ENCODE measurements at places on chromosomes 12 and 14.

- DNase-seq, result no peak
Measured at GRCh38 chr12:11716794-11717518, 67.5 kb downstream of the ETV6 start.

DNA sequence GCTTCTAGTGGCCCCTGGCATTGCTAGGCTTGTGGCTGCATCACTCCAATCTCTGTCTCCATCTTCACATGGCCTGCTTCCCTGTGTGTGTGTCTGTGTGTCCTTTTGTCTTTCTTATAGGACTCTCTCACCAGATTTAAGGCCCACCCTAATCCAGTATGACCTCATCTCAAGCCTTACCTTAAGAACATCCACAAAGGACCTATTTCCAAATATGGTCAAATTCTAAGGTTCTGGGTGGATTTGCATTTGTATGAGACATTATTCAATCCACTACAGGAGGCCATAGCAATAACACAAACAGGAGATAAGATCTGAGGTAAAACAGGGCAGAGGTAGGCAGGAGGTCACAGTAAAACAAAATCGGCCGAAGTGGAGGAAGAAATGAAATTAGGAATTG lies 375.9 kb downstream of the BTG1 start:
- no peak for DNase-seq

DNA sequence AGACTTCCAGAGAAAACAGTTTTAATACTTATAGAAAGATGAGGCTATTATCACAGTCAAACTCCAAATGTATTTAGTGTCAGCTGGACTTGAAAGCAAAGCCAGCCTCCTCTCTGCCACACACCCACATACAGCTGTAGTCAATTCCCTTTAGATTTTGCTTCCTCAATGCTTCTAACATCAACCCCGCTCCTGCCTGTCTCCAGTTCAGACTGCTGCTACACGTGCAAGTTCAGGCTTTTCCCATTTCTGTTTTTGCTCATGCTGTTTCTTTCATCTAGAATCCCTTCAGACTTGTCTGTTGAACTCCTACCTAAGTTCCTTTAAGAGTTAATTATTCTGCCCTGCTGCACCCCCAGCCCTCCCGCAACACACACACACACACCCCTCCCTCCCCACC lies 380.0 kb downstream of the KCNH5 start:
- DNase-seq, result no peak

DNA sequence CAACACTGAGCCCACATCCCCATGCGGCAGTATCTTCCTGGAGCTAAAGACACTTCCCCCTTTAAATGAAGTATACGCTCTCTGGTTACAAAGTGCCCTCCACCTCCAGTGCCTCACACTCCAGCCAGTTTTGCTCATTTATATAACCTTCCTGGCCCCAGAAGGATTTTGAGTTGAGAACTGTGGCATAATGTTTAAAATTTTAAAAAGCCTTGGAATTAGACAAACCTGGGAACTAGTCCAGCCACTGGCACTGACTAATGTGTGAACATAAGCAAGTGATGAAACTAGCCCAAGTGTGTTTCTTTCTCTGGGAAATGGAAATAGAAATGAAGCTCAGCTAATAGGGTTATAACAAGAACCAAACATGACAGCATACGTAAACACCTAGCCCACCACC lies 723.7 kb upstream of the USP15 start:
- DNase-seq, result no peak

GRCh38 chr12:6764011-6764828 lies 1.9 kb upstream of the PTMS start:
- DNase-seq, result peak; percentile 94

- peak; percentile 74 for DNase-seq
Measured at GRCh38 chr12:117685110-117685926, 283.5 kb downstream of the KSR2 start.

DNA sequence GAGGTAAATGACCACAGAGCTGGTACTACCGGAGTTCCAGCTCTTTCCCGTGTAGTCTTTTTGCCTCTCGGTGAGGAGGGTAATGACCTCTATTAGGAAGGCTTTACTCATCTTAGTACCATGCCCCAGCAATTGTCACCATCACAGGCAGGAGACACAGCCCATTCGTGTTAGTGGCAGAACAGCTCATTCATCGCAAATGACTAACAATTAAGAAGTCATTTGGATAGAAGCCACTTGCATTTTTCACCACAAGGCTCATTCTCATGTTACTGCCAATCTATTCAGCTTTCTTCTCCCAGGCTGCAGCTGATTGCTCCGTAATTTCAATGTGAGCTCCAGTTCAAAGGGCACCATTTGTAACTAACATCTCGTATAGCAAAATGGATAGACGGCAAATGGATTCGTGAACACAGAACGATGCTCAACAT lies 718.8 kb upstream of the TMEM132C start:
- no peak for DNase-seq

DNA sequence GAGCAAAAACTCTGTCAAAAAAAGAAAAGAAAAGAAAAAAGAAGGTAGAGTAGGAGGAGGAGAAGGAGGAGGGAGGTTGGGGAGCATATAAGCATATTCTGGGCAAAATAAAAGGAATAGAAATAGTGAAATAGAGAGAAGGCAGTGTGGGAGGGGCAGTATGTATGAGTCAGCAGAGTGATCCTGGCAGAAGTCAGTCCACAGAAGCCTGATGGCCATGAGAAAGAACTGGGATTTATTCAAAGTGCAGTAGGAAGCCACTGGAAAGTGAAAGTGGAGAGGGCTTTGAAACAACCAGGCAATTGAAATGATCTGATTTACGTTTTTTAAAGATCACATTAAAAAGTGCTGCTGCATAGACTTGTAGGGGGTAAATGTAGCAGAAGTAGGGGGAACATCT lies 368.6 kb upstream of the USP15 start:
- DNase-seq, result no peak

DNA sequence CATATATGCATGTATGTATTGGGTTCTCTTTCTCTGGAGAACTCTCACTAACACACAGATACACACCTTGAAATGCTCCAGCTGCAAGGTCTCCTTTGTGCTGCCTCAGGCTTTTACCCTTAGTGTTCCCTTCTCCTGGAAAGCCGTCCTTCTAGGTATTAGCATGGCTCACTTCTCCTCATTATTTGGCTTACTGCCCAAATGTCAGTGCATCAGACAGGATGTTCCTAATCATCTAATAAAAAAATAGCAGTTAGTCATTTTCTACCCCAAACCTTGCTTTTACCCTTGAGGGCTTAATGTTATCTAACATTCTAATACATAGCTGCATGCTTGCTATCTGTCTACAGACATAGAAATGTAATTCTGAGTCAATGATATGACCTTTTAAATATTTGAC lies 109.0 kb upstream of the SLC16A7 start:
- DNase-seq, result no peak

- DNase-seq, result no peak
Measured at GRCh38 chr12:41645624-41646023, 457.5 kb downstream of the PDZRN4 start.

DNA sequence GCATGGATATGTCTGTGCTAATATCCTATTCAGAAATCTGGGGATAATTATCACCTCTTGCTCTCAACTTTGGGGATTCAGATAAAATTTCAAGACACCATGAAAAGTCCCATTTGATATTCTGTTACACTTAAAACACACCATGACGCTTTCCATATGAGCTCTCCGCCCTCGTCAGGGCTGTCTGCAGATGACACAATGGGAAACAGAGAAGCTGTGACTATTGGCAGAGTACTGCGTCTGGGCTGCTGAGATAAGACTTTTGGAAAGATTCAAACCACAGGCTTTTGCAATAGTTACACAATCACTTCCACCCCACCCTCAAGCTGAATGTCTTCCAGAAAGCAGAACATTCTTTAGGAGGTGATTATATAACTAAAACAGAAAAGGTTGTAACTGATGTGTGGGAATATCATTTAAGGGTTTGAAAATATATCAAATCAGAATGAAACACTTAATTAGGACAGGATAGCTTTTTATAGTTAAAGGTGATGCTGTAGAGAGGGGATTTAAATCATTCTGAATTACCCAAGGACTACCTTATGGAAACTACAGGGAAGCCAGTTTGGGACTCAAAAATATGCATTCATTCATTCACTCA lies 75.3 kb upstream of the TMPO start:
- no peak for DNase-seq

GRCh38 chr14:57058319-57058718 lies 210.4 kb downstream of the EXOC5 start:
- DNase-seq, result no peak

DNA sequence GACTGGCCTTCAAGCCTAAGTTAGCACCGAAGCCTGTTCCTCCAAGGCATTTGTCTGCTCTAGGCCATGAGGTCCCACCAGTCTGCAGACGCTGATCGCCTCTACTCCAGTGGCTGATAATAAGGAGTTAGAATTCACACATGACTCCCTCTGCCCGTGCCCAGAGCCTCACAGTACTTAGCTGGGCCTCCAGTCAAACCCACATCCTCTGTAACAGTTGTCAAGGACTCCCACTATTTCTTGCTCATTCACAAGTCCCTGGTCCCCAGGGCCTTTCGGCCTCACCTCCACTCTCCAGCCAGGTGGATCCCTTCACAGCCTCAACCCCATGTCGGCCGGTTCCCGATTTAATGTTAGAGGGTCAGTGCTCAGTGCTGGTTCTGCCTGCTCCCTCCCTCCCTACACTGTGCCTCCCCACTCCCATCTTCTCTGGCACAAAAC lies 6.3 kb upstream of the KRT5 start:
- no peak for DNase-seq

- DNase-seq, result no peak
Measured at GRCh38 chr14:75041613-75042012, 9.7 kb downstream of the MLH3 start.

DNA sequence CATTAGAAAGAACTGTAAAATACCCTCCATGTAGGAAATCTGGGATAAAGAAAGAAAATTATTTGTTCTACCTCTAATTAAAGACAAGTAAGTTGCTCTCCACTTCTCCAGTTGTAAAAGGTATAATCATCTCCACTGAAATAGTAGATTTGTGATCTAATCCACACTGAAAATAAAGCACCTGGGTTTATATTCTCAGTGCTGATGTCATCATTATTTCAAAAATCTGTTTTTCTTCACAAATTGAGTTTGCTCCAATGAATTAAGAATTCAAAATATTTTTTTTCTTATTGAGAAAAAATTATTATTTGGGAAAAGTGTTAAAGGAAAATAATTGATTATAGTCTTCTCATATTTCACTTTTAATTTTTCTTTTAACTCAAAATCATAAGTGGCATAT lies 869.2 kb downstream of the SLC16A7 start:
- DNase-seq, result no peak

DNA sequence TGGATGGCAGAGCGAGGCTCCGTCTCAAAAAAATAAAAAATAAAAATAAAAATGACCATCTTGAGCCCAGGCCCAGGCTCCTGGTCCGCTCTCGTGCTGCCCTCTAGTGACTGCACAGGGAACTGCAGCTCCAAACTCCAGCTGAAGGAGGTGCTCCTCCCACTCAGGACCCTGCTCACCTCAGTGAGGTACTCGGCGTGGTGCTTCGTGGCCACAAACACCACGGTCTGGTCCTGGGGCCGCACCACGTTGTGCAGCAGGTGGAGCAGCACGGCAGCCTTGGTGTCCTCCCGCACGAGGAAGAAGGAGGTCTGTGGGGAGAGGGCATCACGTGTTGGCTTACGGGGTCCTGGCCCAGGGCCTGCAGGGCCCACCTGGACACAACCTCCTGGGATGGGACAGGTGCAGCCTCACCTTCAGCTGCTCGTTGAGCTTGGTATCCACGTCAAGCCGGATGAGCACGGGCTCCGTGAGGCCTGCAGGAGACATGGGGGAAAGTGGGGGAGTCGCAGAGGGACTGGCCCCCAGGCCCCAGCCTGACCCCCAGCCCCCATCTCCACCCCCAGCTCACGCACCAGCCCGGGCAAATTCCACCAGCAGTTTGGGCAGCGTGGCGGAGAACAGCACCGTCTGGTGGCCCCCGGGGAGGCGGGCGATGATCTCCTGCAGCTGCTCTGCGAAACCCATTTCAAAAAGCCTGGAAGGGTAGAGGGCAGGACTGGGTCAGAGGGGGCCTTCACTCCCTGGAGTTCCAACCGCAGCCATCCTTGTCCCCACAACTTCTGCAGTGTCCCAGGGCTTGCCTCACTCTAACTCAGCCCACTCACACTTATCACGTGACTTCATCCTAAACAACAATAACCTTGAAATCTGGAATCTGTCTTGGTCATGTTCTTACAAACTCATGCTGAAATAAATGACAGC lies 10.6 kb downstream of the DDX54 start:
- peak; percentile 90 for DNase-seq

DNA sequence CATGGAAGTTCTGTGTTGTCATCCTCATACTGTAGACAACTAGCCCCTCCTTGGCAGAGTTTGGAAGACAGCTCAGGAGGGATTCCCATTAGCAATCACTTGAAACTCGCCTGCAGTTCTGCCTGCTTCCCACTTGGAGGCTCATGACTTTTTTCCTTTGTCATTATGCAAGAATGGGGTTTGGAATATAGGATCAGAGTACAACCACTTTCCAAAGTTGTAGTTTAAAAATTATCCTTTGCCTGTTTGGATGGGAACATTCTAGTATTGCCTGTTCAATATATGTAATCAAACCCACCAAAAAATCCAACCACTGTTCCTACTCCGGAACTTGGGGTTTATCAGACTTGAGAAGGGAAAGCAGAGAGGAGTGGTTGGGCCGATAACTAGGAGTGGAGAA lies 2.1 kb upstream of the GPD1 start:
- no peak for DNase-seq

DNA sequence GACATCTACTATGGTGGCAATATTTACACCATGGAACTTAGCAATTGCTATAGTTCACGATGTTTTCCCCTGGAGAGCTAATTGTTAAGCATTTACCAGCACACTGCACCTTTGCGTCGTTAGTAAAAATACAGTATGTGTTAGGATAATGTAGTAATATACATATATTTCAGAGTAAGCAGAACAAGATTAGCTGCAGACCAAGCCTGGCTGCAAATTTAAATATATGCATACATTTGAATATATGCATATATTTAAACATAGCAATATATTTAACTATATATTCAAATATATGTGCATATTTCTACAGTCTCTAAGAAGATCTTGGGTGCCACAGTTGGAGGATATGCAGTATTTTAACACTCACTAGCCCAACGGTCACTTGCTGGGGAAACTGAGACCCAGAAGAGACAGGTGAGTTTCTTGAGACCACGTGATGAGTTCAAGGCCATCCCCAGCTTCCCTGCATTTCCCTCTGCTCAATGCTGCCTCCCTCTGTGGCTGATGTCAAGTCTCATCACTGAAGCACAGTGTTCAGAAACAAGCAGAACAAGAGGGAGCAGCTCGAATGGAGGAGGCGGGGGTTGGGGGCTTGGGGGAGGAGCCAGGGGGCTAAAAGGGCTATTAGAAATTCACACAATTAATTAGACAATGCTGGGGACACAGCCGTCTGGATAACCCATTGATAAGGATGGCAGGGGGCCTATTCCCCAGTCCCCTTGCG lies 708.0 kb downstream of the MED13L start:
- no peak for DNase-seq

DNA sequence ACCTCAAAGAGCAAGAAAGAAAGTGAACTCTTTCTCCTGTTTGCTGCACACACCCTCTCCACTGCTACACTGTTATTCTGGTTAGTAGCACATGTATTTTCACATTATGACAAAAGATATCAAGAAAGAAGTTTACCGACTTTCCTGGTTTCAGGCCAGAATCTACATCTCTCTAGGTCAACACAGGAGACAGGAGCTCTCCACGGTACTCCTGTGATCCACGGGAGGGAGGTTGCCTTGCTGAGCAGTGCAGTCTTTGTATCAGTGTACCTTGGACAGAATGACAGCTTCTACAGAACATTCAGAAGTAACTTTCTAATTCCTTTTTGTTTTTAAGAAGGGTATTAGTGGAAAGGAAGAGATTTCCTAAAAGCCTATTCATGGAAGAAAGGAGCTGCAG lies 805.6 kb downstream of the NRXN3 start:
- no peak for DNase-seq

- no peak for DNase-seq
Measured at GRCh38 chr12:90024262-90024661, 315.6 kb upstream of the ATP2B1 start.
